ENCODE measurements at places on chromosomes 7 and 10. TPM values are rescaled to one million over a fixed set of nuclear protein-coding genes. Genes with fewer than 3 reads are reported as not detected.

The DNAJC2 gene
- 17.7 TPM for total RNA-seq

The CALHM3 gene
- total RNA-seq: not detected

DNA sequence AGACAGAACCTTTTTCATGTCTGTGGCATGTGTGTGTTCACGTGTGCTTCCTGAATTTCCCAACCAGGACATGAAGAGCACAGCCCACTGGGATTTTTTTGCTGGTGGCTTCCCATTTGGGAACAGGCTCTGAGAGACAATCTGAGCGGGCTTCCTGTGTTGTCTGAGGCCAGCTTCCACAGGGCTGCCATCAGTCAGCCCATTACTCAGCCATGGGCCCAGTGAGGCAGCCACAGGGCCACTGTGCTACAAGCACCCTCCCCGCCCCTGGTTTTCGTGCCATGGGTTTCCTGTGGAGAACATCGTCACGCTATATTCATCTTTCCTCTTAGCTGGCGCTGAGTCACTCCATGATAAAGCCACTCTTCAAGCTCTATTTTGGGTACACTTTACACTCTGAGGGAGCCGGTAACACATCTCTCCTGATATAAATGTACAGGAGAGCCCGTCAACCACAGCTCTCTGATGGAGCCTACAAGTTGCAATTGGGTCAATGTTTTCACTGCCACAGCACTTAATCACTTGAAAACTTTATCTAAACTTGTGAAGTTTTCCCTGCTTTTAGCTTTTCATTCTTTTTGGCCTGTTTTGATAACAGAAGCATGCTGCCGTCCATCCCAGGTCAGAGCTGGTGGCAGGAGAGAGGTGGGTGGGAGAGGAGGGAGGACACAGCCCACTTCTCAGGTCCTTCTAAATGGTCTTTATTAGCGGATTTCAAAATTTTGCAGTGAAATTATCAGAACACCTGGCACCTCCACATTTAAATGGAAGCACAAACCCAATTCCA lies 96.9 kb downstream of the HIPK2 start:
- DNase-seq: peak; percentile 90

The ALOX5 gene
- 4.9 TPM for total RNA-seq

- no peak for DNase-seq
These were observed 252.6 kb upstream of the IGFBP3 start for GRCh38 chr7:46173476-46174195.

GRCh38 chr10:90168244-90168643 lies 466.9 kb downstream of the KIF20B start:
- DNase-seq: no peak

The LIPK gene
- not detected for total RNA-seq

The OLAH gene
- total RNA-seq: not detected

- no peak for DNase-seq
These were observed 11.1 kb downstream of the MDFIC start for GRCh38 chr7:114932991-114933390.

GRCh38 chr7:10315881-10316280 lies 657.8 kb upstream of the PHF14 start:
- no peak for DNase-seq

GRCh38 chr10:21524526-21525366 lies 736 bp downstream of the SKIDA1 start:
- DNase-seq: no peak

DNA sequence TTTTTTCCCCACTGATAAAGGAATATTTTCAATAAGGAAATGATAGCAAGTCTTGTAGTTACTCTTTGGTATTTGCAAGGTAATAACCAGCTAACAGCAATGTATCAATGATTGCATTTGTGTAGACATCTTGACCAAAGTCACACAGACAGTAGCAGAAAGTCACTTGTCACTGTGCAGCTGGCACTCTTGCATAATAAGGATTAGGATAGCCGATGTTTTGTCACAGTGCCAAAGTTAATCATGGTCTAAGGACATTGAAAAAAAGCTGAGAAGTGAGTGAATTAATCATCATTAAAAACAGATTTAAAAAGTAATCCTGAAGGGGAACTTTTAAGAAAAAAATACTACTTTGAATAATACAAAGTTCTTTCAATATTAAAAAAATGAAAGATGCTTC lies 834.3 kb upstream of the C7orf33 start:
- no peak for DNase-seq

- no peak for DNase-seq
These were observed 68.7 kb downstream of the LRRC17 start for GRCh38 chr7:102981451-102981850.

DNA sequence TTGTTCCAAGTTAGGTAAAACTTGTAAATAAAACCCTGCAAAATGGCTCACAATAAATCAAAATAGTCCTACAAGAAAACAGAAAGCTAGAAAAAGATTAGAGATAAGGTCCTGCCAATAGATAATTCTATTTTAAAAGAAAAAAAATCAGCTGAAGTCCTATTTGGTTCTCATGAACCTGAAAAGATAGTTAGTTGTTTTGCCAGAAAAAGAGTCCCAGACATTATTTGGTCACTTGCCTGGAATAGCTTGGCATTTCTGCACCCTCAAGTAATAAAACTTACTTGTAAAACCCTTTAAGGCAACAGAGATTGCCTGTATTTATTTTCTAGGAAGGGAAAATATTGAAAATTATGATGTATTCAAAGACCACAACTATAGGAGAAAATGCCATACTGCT lies 47.7 kb downstream of the LRRN3 start:
- DNase-seq: no peak

- no peak for DNase-seq
These were observed 339.1 kb downstream of the HGF start for GRCh38 chr7:81430761-81431160.

DNA sequence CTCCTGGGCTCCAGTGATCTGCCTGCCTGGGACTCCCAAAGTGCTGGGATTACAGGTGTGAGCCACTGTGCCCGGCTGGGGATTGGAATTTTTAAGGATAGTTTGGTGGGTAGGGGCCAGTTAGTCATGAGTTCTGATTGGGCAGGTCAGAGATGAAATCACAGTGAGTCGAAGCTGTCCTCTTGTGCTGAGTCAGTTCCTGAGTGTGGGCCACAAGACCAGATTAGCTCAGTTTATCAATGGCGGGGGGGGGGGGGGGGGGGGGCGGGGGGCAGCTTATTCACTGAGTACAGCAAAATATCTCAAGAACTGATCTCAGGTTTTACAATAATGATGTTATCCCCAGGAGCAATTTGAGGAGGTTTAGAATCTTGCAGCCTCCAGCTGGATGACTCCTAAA lies 11.6 kb upstream of the ERCC6 start:
- no peak for DNase-seq

DNA sequence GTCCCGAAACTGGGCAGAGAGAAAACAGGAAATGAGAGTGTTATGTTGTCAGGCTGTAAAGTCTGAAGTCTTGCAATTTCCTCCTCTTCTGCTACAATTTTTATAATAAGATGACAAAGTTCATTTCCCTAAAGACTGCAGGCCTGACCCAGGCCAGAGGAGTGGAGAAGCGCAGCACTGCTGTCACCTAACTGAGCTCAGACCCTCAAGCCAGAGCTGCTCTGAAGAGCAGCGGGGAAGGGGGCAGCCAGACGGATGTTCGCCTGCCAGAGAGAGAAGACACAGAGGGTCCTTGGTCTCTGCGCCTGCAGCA lies 12.6 kb upstream of the AOAH start:
- DNase-seq: no peak

GRCh38 chr7:83301416-83301815 lies 138.7 kb upstream of the PCLO start:
- no peak for DNase-seq

The SPDYE6 gene
- not detected for total RNA-seq

GRCh38 chr7:74176555-74176954 lies 2.4 kb downstream of the EIF4H start:
- DNase-seq: no peak

DNA sequence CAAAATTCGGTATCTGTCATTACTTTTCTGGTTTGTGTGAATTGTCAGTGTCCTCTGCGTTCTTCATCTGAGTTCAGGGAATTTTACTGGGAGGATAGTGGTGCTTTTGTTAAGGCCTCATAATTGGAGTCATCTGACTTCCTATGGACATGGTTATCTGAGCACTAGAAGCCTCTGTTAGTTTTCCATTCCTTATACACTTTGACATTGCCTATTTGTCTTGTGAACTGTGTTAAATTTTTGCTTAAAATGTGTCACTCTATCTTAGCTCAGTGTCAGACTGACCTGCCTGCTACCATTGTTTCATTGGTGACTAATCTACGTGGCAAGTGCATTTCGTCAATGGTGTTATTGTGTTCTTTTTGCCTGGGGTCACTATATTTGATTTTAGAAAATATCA lies 253.3 kb downstream of the SEMA3A start:
- DNase-seq: no peak

DNA sequence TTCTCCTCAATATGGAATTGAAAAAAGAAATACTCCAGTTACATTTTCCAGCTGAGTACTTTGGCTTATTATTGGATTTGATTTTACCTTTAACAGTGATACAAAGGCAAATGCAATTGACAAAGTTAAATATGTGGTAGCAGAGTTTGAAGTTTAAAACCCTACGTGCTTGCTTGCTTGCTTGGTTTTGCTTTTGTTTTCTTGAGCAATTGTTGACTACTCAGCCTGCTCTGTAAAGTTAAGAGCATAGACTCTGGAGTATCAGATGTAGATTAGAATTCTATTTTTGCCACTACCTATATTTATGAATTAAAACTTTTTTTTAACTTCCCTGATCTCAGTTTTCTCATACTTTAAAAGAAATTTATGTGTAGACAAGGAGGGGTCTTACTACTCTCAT lies 51.4 kb downstream of the PCDH15 start:
- no peak for DNase-seq

The CYP2C19 gene
- not detected for total RNA-seq

All from cardiac septum (tissue), 1 donor.